CD4-positive, CD25-positive, alpha-beta regulatory T cell (primary cell): ENCODE measurements at places on chromosomes 13 and 19.

DNA sequence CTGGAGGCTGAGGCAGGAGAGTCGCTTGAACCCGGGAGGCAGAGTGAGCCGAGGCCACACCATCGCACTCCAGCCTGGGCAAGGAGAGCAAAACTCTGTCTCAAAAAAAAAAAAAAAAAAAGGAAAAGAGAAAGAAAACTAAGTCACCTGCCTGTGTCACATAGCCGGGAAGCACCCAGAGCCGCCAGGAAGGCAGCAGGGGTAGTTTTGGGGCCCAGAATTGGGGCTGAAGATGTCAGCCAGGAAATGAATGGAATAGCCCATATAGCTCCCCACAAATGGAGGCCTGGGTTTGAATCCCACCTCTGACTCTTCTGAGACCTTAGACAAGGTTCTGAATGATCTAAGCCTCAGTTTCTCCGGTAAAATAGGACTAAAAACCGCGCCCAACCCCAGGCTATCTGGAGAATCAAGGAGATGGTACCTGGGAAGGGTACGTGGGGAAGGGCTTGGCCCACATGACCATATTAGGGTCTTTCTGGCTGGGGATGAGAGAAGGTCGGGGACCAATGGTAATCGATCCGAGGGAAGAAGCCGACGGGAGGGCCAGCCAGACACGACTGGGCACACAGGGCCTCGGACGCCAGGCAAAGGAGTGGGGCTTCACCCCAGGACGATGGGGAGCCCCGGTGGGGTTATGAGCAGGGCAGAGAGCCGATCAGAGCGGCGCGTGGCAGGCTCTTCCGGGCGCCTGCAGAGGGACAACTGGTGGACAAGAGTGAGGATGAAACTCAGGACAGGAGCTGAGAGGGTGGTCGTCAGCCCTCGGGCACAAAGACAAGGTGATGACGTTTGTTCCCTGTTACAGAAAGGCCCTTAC is 14.4 kb downstream of the CCDC124 start:
- no peak for DNase-seq

DNA sequence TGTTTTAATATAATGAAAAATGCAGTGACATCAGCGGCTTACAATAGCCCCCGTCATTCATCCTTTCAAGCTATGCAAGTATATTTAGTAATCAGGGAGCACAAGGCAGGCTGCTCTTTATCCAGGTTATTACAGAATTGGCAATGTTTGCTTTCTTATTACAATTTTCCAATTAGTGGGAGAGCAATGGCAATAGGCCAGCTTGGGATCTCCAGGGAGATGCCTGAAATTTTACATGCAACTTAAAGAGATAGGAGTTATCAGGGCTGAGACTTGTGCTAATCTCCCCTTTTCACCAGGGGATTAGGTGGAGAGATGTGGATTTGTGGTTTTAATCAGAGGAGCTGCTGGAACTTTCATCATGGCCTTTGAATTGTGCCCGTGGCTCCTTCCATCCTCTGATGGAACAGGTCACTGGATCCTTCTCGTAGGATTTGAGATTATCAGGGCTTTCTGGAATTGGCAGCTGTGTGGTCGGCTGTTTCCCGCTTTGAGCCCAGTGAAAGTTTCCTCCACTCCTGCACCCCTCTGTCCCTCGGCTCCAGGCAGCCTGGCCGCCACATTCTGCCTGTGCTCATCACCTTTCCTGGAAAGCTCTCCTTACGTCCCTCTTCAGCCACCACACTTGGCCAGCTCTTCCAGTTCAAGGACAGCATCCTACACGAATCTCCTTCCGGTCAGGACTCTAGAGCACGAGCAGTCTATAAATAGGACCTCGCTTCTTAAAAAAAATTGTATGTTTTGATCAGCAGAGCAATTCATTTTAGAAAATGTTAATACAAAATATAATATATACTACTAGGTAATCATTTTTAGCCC is 47.0 kb downstream of the CBY2 start:
- DNase-seq, result no peak

GRCh38 chr13:21234526-21234925 is 58.1 kb downstream of the MRPL57 start:
- no peak for DNase-seq

GRCh38 chr13:98372876-98373275 is 195.8 kb upstream of the RNF113B start:
- no peak for DNase-seq

DNA sequence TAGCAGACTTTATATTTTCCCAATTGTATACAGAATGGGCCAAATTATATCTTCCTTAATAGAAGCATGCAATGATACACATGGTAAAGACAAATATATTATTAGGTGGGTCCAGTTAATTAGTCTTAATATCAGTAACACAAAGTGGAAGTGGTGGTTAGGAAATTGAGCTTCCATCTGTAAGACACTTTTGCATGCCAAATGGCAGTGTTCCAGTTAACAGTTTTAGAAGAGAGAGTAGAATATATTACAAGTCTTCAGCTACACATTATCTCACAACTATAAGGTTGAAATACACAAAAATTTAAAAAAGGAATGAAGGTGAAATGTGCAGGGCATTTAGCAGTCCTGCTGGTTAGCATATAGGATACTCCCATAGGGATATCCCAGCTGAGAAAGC is 536.5 kb downstream of the PCDH9 start:
- no peak for DNase-seq

GRCh38 chr13:75255653-75256052 is 226.3 kb downstream of the TBC1D4 start:
- DNase-seq, result no peak

GRCh38 chr19:10915130-10916091 is 13.0 kb downstream of the YIPF2 start:
- no peak for DNase-seq

- DNase-seq, result no peak
Observed at GRCh38 chr13:50485979-50486935, 357.2 kb downstream of the DLEU7 start.

DNA sequence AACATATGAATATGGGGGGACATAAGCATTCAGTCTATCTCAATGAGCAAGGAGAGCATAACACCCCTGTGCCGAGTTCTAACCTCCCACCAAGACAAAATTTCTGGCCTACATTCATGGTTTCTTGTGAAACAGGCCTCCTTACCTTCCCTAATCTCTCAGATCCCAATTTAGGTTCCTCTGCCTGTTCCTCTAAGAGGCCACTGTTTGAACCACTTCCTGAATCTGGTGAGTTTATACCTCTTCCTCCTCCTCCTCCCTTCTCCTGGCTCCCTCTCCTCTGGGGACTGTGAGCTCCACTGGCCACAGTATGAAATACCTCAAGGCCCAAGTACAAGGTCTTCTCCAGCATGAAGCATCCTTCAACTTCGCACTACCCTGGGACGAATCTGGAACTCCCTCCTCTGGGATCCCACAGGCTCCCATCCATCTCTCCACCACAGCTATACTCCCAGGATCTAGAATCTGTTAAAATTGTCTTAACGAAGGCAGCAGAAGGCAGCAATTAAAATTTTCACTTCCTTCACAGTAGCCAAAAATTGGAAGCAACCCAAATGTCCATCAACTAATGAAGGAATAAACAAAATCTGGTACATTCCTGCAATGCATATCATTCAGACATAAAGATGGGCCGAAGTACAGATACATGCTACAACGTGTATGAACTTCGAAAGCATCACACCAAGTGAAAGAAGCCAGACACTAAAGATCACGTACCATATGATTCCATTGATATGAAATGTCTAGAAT is 7.8 kb upstream of the SIGLECL1 start:
- no peak for DNase-seq

- DNase-seq, result no peak
Observed at GRCh38 chr19:46309056-46309455, 12.2 kb downstream of the HIF3A start.
